ENCODE measurements at places on chromosomes 2 and 18.

- DNase-seq = no peak
Measured at GRCh38 chr2:26002632-26003310, 20.5 kb upstream of the KIF3C start.

DNA sequence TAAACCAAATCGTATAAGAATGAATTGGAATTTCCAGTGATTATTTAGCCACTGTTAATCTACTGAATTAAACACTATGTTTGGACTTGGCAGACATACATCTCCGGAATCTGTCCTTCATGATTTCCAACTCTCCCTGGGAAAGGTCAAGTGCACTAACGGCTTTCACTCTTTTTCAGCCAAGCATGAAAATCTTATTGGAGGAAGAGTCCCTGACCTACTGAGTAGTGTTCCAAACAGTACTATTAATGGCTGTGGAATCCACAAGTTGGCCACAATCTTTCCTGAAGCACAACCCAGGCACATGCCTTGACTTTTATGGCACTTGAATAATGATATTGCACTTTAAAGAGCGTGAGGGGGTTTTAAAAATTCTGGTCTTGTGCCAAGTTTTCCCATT, 318.9 kb upstream of the RND3 start:
- no peak for DNase-seq

DNA sequence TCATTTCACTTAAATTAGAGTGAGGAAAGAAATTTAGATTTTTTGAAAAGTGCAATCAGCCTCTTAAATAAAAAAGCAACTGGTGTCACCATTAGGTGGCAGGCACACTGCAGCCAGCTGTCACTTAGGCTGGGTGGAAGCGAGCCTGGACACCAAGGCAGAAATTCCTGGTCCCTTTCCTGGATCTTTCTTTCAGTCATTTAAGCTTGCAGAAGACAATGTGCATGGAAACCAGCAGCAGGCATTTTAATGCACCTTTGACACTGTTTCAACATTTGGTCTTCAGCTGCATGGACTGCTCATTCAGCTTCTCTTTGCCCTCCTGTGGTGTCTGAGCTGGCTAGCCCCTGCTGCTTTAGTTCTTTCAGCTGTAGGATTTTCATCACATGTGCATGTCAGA, 61.0 kb downstream of the AQP4 start:
- DNase-seq = no peak

- no peak for DNase-seq
Measured at GRCh38 chr2:157257312-157258252, at the start of gene GALNT5. GALNT5 (plus strand) TSS chr2:157257705; CDS start chr2:157258083, 378 bp downstream.

DNA sequence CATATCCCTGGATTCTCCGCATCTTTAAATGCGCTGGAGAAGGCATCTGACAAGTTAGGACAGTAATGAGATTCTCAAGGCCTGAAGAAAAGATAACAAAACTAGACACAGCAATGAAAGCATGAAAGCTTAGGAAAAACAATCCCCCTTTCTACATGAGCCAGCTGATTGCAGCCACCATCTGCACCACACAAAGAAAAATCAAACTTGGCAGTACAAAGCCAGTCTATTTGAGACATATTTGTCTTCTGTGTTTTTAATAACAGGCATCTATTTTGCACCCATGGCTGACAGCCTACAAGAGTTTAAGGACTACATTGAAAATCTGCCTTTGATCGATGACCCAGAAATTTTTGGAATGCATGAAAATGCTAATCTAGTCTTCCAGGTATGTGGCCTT, 83.6 kb downstream of the TRABD2A start:
- no peak for DNase-seq

- no peak for DNase-seq
Measured at GRCh38 chr2:67500541-67500940, 103.4 kb downstream of the ETAA1 start.

- DNase-seq = no peak
Measured at GRCh38 chr18:48878471-48878870, 72.3 kb downstream of the SMAD7 start.

GRCh38 chr2:120219766-120220165, 3.4 kb downstream of the TMEM185B start:
- DNase-seq = no peak

GRCh38 chr2:64722291-64723044, 68.8 kb upstream of the SERTAD2 start:
- no peak for DNase-seq

DNA sequence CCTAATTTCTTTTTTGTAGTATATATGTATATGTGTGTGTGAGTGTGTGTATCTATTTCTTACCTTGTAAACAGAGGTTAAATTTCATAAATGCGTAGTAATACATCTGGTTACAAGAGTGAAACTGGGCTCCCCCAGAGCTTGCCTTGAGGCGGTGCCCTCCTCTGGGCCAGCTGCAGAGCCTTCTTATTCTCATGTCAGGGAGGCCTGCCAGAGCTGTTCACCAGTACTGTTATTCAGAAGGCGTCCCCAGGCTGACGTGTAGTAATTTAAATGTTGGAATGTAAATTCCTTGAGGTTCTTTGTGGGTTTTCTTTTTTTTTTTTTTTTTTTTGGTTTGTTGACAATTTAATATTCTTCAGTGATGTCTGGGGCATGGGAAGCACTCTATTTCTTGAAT, 11.2 kb downstream of the COPS8 start:
- DNase-seq = no peak

All from NCI-H526 (cell line).